ENCODE measurements at places on chromosomes 7 and 10.

DNA sequence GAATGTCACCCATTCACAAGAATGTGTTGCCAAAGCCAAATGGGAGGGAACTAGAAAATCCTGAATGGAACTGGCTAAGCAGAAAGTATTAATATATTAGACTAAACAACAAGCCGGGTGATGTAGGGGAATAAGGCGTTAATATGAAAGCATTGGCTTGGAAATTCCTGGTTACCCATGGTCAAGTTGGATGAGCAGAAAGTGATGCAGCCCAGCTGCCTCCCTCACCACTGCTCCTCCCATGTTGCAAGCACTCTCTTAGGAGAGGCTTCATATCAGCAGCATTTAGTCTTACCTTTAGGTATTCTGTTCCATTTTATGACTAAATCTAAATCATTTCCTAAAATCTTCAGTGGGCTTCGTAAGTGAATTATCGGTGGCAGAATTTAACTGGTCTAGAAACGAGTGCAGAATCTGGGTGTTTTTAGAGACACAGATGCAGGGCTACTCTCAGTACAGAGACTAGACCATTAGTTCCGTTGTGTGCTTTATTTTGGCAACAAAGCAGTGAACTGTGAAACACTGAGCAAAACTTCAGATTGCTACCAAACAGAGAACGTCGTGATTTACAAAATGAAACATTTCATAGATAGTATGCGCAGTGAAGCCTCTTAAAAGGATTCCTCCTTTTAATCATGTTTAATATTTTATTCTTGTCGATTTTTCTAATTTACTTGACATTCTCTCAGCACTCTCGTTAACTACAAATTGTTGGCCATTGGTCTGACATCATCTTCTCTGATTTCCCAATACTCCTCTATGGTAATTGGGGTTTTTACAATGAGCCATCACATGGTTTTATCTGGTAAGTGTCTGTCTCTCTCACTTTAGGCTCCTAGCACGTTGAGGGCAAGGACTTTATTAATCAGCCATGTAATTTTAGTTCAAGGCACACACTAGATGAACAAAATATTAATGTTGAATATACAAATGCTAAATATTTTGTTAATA, 22.0 kb upstream of the HGF start:
- no peak for DNase-seq

GRCh38 chr10:98349508-98349922, 65.5 kb downstream of the PYROXD2 start:
- no peak for DNase-seq

- no peak for DNase-seq
Measured at GRCh38 chr7:82266081-82266480, 177.5 kb downstream of the CACNA2D1 start.

DNA sequence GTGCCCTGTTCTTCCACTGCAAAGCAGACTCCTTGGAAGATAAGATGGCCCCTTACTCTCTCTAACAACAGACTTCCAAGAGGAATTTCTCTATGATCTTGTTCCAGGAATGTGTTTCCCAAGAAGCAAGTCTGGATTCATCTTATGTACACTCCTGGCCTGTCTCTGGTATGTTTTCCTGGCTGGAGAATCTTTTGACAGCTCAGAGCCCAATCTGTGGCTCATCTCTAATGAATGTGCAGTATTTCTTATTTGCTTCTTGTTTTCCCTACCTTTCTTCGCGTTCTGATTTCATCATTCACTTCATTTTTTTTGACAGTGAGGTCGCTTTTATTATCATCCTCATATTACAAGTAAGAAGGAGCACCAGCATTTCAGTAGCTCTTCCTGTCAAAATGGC, 53.0 kb upstream of the PITRM1 start:
- DNase-seq: no peak

GRCh38 chr7:2100278-2101208, 132.2 kb downstream of the MAD1L1 start:
- no peak for DNase-seq

Data from activated T-helper 1 cell treated with anti-CD3 and anti-CD28 coated beads, Interleukin-2, amount 50 U/mL, for 16 hours (primary cell).